A673 (cell line): ENCODE measurements at places on chromosomes 7 and 10. TPM values are rescaled to one million over a fixed set of nuclear protein-coding genes. Genes with fewer than 3 reads are reported as not detected.

GRCh38 chr7:36600869-36601530 is 123.3 kb downstream of the AOAH start:
- no peak overlapping the region for H3K27ac ChIP-seq
- peaks cover 9% of the 10 kb centered on the region for H3K27me3 ChIP-seq
- H3K36me3 ChIP-seq, result no peaks in the 10 kb centered on the region
- no peak overlapping the region for H3K4me3 ChIP-seq

DNA sequence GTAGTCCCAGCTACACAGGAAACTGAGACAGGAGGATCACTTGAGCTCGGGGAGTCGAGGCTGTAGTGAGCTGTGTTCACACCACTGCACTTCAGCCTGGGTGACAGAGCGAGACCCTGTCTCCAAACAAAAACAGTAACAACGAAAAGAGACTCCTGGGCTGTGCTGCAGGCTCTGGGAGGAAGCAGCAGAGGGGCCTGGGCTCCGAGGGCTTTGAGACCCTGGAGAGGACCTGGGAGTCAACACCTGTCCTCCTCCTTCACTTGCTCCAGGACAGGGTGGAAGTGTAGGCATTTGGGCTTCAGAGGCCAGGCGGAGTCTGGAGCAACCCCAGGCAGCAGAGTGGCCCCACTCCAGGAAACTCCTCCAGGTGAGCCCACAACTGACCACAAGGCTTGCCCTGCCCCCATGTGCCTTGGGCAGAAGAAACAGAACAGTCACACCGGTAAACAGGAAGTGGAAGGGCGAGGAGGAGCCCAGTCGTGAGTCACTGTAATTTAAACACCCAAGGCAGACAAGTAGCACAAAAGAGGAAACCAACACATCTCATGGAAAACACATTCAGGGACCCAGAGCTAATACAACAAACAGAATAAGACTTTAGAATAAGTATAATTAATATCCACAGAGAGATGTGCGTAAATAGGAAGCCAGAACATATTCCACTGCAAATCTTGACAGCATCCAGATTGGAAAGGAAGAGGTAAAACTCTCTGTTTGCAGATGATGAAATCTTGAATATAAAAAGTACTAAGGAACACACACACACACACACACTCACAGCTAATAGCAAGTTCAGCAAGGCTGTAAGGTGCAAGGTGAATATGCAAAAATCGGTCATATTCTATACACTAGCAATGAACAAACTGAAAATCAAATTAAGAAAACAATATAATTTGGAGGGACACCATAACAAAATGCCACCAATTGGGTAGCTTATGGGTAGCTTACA is 20.5 kb upstream of the RASGEF1A start:
- H3K4me3 ChIP-seq, result no peak overlapping the region
- H3K27ac ChIP-seq, result no peak overlapping the region
- no peaks in the 10 kb centered on the region for H3K36me3 ChIP-seq
- H3K4me1 ChIP-seq, result no peaks in the 10 kb centered on the region
- H3K27me3 ChIP-seq, result peaks cover 10% of the 10 kb centered on the region

- no peaks in the 10 kb centered on the region for H3K27me3 ChIP-seq
- no peak overlapping the region for H3K27ac ChIP-seq
- H3K36me3 ChIP-seq, result no peaks in the 10 kb centered on the region
Observed at GRCh38 chr7:110568932-110569331, 522.0 kb upstream of the LRRN3 start.

DNA sequence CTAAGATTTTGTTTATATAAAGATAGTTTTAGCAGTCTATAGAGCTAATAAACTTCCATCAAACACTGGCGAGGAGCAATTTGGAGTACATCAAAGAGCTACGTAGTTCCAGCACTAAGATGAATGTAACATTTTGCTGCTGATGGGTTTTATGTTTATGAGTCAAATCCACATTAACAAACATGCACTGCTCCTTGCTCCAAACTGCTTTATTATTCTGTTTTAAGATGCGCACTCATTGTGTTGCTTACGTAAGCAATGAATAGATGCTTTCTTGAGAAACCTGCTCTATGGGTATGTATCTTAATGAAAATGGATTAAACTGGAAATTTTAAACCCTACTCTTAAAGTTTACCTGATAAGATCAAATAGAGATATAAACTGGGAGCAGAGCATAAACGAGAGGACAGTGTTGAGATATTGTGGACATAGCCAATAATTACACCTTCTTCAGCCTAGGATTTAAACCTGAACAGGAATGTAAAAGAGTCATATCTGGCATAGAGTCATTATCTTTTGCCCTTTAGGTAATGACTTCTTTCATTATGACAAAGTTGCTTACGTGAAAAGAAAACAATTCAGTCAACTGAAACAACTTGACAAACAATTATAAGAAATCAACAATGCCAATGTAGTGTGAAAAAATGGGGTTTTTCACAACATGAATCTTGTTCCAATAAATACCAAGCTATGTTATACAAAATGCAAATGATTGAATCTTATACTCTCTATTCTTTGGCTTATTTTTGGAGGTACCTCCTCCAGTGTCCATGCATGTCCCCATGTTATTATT is 153.5 kb upstream of the MTPN start:
- peaks cover 35% of the 10 kb centered on the region for H3K4me1 ChIP-seq
- no peak for DNase-seq
- no peak overlapping the region for H3K4me3 ChIP-seq
- no peaks in the 10 kb centered on the region for H3K36me3 ChIP-seq

- no peak overlapping the region for H3K27ac ChIP-seq
- H3K4me3 ChIP-seq, result no peak overlapping the region
- no peaks in the 10 kb centered on the region for H3K27me3 ChIP-seq
Observed at GRCh38 chr7:92330835-92331438, 85.2 kb downstream of the ANKIB1 start.

UNCX gene
- 1.2 and 1.9 TPM in 2 replicates for total RNA-seq

GRCh38 chr10:25745976-25746375 is 188.1 kb upstream of the MYO3A start:
- DNase-seq, result peak; percentile 71
- no peaks in the 10 kb centered on the region for H3K27me3 ChIP-seq
- peak overlapping the region; percentile 80 for H3K27ac ChIP-seq
- H3K36me3 ChIP-seq, result no peaks in the 10 kb centered on the region
- H3K4me1 ChIP-seq, result peaks cover 36% of the 10 kb centered on the region
